ENCODE measurements at places on chromosomes 4 and X. TPM values are rescaled to one million over a fixed set of nuclear protein-coding genes. Genes with fewer than 3 reads are reported as not detected.

GRCh38 chr4:40933272-40934053, 183.7 kb downstream of the NSUN7 start:
- H3K4me3 ChIP-seq = no peak overlapping the region
- peaks cover 1% of the 10 kb centered on the region for H3K36me3 ChIP-seq
- peak; percentile 79 for DNase-seq
- no peaks in the 10 kb centered on the region for H3K27me3 ChIP-seq

DNA sequence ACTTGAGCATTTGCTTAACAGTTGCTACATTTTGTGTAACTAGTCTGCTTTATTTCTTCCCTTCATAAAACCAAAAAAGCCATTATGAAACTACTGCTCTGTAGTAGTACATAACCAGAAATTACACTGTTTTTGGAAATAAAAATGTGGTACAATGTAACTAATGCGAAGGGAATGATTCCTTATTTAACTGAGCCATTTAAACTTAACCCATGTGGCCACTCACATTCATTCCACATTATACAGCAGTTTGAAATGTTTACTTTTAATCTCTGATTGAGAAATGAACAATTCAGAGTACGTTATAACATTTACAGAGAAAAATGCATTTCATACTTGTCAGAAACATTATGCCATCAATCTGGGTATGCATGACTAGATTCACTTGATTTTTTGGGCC, 94.2 kb downstream of the NYX start:
- no peaks in the 10 kb centered on the region for H3K27me3 ChIP-seq
- no peak for DNase-seq
- no peak overlapping the region for H3K4me3 ChIP-seq
- no peaks in the 10 kb centered on the region for H3K36me3 ChIP-seq
- H3K4me1 ChIP-seq = no peaks in the 10 kb centered on the region

DNA sequence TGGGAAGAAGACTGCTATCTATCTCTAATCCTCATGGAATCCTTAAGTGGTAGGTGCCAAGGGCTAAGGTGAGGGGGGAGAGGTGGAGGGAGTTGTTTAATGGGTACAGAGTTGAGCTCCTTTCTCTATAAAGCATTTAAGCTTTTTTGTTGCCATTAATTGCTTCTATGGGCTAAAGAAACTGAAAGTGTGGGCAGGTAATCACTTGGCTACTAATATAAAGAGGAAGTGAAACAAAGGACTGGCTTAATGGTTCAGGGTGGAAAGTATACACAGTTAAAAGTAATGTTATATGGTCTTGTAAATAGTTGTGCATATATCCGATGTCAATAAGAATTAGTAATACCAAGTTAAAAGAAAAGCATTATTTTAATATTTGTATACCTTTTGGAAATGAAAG, 83.9 kb downstream of the POLA1 start:
- H3K4me1 ChIP-seq = no peaks in the 10 kb centered on the region
- no peak for DNase-seq
- H3K27me3 ChIP-seq = no peaks in the 10 kb centered on the region
- no peak overlapping the region for H3K4me3 ChIP-seq

Gene SORBS2
- 105 TPM for polyA plus RNA-seq

DNA sequence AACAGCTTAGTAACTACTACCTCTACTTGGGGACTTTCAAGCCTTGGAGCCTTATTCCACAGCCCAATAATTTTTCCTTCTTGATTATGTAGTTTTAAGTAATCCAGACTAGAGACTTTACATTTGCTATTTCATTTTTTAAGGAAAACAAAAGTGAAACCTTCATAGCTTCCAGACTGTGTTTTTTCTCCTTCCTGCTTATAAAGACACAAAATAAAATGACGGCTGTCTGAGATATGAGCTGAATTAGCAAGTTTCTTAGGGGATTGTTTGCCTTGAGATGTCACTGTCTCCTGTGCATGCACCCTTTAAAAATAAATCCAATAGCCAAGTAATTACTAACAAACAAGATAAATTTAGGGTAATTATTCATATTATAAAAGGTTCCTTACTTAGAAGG, 78.8 kb upstream of the PACRGL start:
- no peaks in the 10 kb centered on the region for H3K27me3 ChIP-seq
- no peak overlapping the region for H3K4me3 ChIP-seq
- peak; percentile 36 for DNase-seq
- no peak overlapping the region for H3K27ac ChIP-seq

GRCh38 chr4:68287704-68288392, 42.4 kb upstream of the TMPRSS11B start:
- H3K4me1 ChIP-seq = no peaks in the 10 kb centered on the region
- H3K36me3 ChIP-seq = no peaks in the 10 kb centered on the region
- no peak for DNase-seq
- no peaks in the 10 kb centered on the region for H3K27me3 ChIP-seq
- no peak overlapping the region for H3K4me3 ChIP-seq
- no peak overlapping the region for H3K27ac ChIP-seq

DNA sequence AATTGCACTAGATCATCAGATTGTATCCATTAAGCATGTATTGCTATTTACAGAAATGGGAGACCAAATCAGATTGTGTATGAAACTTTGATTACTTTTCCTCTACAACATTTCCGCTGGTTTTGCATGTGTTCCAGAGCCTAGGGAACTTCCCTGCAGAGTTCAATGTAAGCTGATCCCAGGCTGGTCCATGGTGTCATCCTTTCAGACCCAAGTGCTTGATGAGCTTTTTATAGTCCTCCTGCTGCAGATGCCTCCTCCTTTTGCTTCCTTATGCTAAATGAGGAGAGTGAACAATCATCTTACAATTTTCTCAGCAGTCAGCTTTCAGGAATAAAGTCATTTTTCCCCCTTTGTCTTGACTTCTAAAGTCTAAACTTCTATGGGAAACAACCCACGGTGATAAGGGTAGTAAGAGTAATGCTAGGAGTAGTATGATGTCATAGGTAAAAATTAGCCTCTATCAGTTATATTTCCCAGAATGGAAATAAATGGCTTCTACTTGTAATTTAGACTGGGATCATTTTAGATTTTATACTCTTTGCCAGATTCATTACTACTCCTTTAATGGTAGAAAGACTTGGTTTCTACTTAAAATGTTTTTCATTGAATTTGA, 55.1 kb upstream of the SLC4A4 start:
- H3K4me3 ChIP-seq = no peak overlapping the region
- H3K27ac ChIP-seq = no peak overlapping the region
- no peaks in the 10 kb centered on the region for H3K27me3 ChIP-seq
- DNase-seq = no peak
- no peaks in the 10 kb centered on the region for H3K4me1 ChIP-seq

Gene FRAS1
- 1.4 TPM for polyA plus RNA-seq

DNA sequence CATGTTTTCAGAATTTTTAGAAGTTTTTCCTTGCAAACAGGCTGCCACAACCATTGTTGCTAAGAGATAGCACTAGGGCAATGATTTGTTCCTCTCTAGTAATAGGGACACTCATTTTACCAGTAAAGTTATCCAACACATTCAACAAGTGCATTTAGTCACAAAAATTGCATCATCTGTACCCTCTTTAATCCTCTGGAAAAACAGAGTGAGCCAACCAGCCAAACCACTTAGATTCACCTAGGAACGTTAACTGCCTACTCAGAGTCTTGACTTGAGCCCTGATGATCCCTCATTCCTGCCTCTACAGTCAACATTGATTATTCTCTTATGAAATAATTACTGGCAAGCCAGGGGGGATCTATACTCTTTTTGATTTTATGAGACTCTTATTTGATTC, 17.0 kb upstream of the ADGRA3 start:
- H3K27me3 ChIP-seq = no peaks in the 10 kb centered on the region
- DNase-seq = no peak
- no peak overlapping the region for H3K4me3 ChIP-seq

DNA sequence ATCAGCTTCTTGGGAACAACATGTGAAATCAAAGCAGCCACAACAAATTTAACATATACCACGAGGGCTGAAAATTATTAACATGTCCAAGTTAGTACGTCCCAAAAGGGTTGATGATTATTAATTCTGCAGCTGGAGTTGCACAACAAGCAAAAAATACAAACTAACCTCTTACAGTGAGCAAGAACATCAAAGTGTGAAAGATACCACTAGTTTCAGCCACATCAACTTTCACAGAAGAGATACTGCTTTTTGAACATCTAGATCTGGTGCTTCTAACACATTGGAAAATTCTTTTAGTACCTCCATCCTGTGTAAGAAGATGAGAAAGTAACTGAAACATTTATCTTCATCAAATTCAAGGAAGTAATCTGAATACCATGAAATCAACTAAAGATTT, 334.1 kb downstream of the PCDH7 start:
- H3K36me3 ChIP-seq = no peaks in the 10 kb centered on the region
- no peak overlapping the region for H3K4me3 ChIP-seq
- no peak overlapping the region for H3K27ac ChIP-seq
- DNase-seq = no peak

Gene DCLK2
- 1.7 TPM for polyA plus RNA-seq

DNA sequence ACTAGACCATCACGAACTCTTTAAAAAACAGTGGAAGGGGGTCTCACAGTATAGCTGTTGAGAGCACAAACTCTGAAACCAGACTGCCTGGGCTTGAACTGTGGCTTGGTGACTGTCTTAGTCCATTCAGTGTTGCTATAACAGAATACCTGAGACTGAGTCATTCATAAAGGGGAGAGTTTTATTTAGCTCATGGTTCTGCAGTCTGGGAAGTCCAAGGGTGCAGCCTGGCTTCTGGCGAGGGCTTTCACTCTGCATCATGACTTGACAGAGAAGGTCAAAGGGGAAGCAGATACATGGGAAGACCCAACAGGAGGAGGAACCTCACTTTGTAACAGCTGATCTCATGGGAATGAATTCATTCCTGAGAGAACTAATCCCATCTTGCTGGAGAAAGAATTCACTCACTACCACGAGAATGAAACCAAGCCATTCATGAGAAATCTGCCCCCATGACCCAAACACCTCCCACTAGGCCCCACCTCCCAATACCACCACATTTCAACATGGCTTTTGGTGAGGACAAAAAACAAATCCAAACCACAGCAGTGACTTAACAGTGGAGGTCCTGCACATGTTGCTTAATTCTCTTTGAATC, 116.7 kb upstream of the STOX2 start:
- H3K4me3 ChIP-seq = no peak overlapping the region
- no peaks in the 10 kb centered on the region for H3K27me3 ChIP-seq
- no peaks in the 10 kb centered on the region for H3K4me1 ChIP-seq
- no peaks in the 10 kb centered on the region for H3K36me3 ChIP-seq
- no peak for DNase-seq
- no peak overlapping the region for H3K27ac ChIP-seq
